Stimulated activated CD4-positive, alpha-beta T cell treated with anti-CD3 and anti-CD28 coated beads, Interleukin-1b, Interleukin-23, amount 100 ng/mL, for 1 hour (primary cell): ENCODE measurements at places on chromosomes 2 and 18.

- no peak for DNase-seq
Observed at GRCh38 chr18:76943542-76944339, 121.4 kb downstream of the ZNF236 start.

GRCh38 chr2:206115026-206115578 lies 29.1 kb upstream of the INO80D start:
- DNase-seq: no peak

DNA sequence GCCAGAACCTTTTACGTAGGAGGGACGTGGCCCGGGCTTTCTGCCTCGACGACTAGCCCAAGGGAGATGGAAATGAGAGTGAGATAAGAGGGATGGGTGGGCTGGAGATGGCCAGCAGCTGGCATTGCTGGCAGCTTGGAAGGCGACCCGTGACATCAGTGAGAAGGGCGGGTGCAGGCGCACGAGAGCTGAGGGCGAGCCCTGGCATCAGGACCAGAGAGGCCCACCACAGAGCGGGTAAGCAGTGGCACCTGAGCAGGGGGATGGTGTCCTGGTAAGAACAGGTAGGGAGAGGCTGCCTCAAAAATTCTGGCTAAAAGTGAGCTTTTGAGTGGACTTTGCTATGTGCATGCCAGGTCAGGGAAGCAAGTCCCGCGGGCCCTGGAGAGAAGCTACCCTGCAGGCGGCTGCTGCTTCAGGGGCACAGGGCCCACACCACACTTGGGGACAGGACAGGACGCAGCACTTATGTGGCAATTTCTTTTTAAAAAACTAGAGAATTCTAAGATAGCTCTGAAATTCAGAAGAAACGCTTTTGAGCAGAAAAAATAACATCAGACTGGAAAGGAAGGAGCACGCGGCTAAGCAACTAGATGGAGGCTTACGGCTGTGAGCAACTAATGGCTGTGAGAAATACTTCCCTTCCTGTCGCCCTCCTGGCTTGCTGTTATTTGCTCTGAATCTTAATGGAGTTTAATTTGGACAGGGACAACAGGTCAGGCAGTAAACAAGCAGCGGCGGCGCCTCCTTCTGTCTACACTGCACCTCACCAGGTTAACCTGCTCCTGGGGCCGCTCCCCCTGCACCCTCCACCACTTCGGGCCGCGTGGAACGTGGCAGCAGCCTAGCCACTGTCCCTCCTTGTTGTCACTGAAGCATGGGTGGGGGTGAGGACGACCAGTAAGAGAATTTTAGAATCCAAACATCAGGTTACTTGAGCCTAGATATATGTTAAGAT lies 20.5 kb downstream of the THAP4 start:
- DNase-seq: no peak

DNA sequence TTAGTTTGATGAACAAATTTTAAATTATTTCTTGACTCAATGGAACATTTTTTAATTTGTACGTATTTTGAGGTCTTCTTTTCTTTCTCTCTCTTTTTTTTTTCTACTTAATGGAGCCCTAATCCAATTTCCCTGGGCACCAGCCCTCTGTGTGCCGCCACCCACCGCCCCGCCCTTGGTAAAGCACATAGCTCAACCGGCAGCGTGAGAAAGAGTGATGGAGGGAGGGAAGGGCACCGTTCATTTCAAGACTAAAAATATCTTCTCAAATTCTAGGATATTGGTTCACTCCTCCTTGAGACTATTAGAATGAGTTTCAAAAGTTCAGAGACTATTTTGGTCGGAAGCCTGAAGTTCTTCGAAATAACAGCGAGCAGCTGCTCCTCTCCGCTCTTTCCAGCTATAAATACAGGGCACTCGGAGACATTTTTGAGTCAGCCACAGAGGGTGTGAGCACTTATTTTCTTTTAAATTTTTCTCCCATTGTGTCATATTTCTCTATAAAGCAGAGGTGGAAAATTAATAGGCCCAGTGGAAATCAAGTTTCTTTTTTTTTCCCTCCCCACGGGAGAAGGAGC lies 731.7 kb upstream of the ID2 start:
- no peak for DNase-seq

DNA sequence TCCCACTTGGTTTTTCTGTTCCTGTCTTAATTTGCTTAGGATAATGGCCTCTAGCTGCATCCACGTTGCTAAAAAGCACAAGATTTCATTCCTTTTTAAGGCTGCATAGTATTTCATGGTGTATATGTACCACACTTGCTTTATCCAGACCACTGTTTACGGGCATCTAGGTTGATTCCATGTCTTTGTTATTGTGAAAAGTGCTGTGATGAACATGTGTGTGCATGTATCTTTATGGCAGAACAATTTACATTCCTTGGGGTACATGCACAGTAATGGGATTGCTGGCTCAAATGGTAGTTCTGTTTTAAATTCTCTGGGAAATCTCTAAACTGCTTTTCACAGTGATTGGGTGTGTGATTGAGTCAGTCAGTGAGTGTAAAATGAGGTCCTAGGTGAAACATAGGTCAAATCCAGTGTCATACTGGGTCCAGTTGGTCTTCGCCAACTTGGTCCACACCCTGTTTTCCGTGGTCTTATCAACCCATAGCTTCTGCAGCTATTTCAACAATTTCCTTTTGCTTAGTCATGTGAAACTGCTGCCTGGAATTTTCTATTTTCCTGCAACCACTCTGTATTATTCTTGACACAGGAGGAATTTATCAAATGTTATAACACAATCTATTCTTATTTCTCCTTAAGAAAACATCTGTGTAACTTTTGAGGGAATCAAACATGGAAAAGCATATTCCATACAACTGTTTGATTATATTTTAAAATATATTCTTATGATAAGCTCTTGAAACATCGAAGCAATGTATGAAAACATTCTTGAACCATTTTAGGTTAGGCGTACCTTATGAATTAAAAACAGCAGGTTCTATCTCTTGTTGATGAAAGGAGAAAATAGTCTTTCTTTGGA lies 82.9 kb downstream of the ADCYAP1 start:
- no peak for DNase-seq

DNA sequence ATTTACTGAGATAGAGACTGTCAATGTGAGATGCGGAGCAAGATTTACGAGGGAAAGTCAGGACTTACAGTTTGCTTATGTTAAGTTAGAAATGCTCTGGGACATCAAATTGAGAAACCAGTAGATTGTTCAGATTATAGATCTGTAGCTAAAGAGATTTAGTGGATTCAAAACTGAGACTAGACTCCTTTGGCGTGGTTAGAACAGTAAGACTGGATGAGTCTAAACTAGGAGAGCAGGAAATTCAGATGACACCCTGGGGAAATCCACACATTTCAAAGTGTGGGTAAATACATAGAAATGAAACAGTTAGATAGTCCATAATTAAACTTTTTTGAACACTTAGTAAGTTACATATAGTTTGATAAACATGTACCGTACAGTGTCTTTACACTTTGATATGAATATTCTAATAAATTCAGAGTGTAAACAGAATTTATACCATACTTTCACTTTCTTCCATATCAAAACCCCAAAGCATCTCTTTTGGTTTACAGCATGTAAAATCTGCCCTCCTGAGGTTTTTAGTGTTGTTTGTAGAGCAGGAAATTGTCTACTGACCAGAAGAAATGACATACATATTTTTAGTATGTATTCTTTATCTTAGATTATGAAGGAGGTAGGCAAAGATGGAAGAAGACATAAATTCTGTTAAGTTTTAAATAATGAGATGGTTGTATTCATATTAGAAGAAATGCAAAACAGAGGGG lies 231.5 kb downstream of the NYAP2 start:
- no peak for DNase-seq

- no peak for DNase-seq
Observed at GRCh38 chr2:232523682-232524597, 2.0 kb upstream of the CHRND start.

- no peak for DNase-seq
Observed at GRCh38 chr2:44164617-44165016, 4.1 kb upstream of the PPM1B start.

- no peak for DNase-seq
Observed at GRCh38 chr2:231296401-231296974, 98.1 kb downstream of the ARMC9 start.

- DNase-seq: no peak
Observed at GRCh38 chr18:9810994-9811705, 74.6 kb upstream of the TXNDC2 start.

- DNase-seq: no peak
Observed at GRCh38 chr2:165193178-165193777, 10.6 kb downstream of the SCN3A start.

DNA sequence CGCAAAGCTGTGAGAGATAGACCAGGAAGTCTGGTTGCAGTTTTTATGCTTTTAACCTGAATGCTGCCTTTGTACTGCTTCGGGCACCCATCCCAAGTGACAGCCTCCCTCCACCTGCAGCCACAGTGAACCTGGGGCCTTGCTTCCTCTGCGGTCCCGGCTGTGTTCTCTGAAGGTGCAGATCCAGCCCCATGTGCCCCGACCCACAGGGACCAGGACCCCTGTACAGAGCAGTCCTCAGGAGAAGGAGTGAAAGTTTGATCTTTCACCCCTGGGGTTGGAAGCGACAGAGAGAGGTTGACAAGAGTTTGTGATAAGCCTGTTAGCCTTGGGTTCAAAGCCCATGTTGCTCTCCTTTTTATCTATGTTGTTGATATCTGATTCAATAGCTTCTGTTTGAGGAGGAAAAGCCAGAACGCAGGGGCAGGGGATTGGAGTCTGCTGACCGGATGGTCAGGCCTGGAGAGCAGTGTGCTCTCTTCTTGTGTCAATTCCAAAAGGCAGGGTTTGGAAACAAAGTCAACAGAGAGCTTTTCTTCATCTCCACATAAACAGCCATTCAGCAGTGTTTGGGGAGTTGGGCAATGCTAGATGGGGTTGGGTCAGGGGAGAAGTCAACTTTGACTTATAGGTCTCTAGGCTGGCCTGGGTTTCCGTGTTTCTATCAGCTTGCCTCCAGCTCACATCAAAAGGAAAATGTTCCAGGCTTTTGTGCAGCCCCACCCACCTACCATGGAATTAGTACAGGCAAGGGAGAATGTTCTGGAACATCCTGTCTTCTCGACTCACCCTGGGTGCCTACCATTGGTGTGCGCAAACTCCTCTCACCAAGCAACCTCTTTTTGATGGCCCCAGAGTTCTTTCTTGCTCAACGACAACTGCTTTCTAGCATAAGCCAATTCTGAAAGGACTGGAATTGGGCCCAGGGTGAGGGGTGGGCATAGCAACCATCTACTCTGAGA lies 214.9 kb downstream of the ALPK2 start:
- DNase-seq: no peak

GRCh38 chr18:28768791-28769768 lies 592.1 kb upstream of the CDH2 start:
- DNase-seq: no peak

GRCh38 chr2:146651361-146651760 lies 1193.5 kb upstream of the ACVR2A start:
- DNase-seq: no peak

DNA sequence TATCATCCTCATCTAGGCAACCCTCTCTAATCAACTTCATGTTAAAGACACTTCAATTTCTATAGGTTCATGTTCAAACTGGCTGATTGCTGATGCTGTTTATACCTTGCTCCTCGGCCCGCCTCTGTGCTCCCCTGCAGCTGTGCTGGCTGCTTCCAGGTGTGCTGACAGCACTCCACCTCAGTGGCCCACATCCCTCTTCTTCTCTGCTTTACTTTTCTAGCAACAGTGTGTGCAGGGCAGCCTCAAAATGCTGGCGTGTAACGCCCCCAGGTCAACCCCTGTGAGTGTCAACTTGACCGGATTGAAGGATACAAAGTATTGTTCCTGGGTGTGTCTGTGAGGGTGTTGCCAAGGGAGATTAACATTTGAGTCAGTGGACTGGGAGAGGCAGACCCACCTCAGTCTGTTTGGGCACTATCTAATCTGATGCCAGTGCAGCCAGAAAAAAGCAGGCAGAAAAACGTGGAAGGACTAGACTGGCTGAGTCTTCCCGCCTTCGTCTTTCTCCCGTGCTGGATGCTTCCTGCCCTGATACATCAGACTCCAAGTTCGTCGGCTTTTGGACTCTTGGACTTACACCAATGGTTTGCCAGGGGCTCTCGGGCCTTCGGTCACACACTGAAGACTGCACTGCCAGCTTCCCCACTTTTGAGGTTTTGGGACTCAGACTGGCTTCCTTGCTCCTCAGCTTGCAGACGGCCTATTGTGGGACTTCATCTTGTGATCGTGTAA lies 94.7 kb downstream of the COL6A3 start:
- DNase-seq: no peak

GRCh38 chr2:15942711-15943345 lies 2.5 kb downstream of the MYCN start:
- DNase-seq: no peak

GRCh38 chr2:200602584-200602983 lies 16.8 kb downstream of the AOX1 start:
- DNase-seq: no peak

GRCh38 chr2:110960281-110960680 lies 160.4 kb upstream of the BCL2L11 start:
- DNase-seq: no peak

DNA sequence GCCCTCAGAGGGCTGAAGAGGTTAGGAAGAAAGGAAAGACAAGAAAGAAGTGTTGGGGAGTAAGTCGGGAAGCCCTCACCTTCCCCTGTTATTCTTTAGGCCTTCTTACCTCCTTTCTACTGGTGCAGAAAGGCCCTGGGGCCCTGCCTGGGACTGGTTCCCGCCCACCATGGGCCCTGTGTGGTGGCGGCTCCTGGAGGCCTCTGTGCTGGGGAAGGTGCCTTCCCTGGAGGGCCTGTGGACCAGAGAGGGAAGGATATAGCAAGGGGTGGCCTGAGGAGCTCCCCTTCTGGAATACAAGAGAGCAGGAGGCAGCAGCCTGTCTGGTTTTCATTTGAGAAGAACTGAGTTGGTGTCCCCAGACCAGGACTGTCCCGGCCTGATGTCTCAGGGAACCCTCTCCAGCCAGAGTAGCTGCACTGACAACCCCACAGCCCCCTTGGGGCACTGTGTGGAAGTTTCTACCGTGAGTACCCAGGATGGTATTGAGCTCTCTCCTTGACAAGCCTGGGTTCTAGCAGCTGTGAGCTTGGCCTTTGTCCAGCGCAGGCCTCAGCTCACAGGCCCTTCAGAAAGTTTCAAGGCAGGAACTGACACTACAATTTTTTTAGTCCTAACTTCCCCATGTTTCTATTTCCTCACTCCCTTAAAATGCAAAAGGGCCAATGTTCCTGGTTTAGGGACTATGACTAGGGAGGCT lies 47.1 kb downstream of the EFR3B start:
- no peak for DNase-seq

DNA sequence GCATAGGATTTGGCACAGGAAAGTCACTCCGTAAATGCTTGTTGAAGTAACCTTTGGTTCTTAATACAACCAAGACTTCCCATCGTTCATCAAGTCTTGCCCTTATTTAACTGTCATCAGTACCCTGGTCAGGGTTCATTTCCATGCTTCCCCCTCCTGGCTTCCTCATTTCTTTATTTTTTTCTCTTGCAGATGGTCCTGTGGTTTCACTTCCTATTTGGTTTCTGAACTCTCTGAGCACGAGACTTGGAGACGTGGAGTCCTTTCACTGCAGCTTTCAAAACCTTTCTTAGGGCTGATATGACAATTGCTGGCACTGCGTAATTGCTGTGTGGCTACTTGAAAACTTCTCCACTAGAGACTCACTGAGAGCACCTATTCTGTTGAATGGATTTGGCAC lies 59.9 kb upstream of the PID1 start:
- no peak for DNase-seq
